ENCODE measurements at places on chromosomes 2 and 18. TPM values are rescaled to one million over a fixed set of nuclear protein-coding genes. Genes with fewer than 3 reads are reported as not detected.

Gene DCDC2C
- not detected for total RNA-seq

Gene MTCL1
- 44.5 TPM for total RNA-seq

Gene SAG
- not detected for total RNA-seq

Gene GRB14
- 0.88 TPM for total RNA-seq

Gene CHN1
- total RNA-seq, result 33.7 TPM

Gene UGT1A5
- total RNA-seq, result not detected

Gene PNPT1
- 22.8 TPM for total RNA-seq

Gene SH3BP4
- 113 TPM for total RNA-seq

Gene GULP1
- 23.0 TPM for total RNA-seq

Gene MLPH
- 32.1 TPM for total RNA-seq

Gene TPO
- not detected for total RNA-seq

Gene MYO5B
- total RNA-seq, result 0.36 TPM

Gene TWIST2
- 9.4 TPM for total RNA-seq

Gene PTPRN
- 1.2 TPM for total RNA-seq

Gene UGT1A6
- not detected for total RNA-seq

Gene TLX2
- under 0.01 TPM for total RNA-seq

Gene KLHL41
- total RNA-seq, result 1.2 TPM

Gene CD207
- total RNA-seq, result not detected

Gene ATOH8
- total RNA-seq, result 18.6 TPM

Gene ANKRD30B
- 11.5 TPM for total RNA-seq

Gene FIGN
- total RNA-seq, result 2.5 TPM

Gene PROM2
- 0.36 TPM for total RNA-seq

Gene CROCC2
- total RNA-seq, result under 0.01 TPM

Gene CNGA3
- total RNA-seq, result 0.29 TPM

Gene SLC30A3
- total RNA-seq, result under 0.01 TPM

Gene DSG1
- total RNA-seq, result not detected

Gene CRIM1
- total RNA-seq, result 321 TPM

Gene TRIM54
- total RNA-seq, result not detected

Gene RPRM
- total RNA-seq, result 0.36 TPM

Gene PTRHD1
- total RNA-seq, result 21.5 TPM

Gene PLB1
- total RNA-seq, result 0.36 TPM

Gene CLEC4F
- not detected for total RNA-seq

Gene ST6GAL2
- 0.36 TPM for total RNA-seq

Gene STPG4
- 0.72 TPM for total RNA-seq

Gene POTEJ
- total RNA-seq, result not detected

Gene FBLN7
- 5.8 TPM for total RNA-seq

Gene RBMS1
- total RNA-seq, result 102 TPM

Gene POU3F3
- under 0.01 TPM for total RNA-seq

Gene MYCN
- not detected for total RNA-seq

Gene UGT1A4
- not detected for total RNA-seq

Gene TBR1
- total RNA-seq, result not detected

Gene CXCR4
- total RNA-seq, result under 0.01 TPM

Gene CHST10
- 11.8 TPM for total RNA-seq

Gene FAP
- total RNA-seq, result 582 TPM

Gene POTEI
- not detected for total RNA-seq

Gene AMER3
- not detected for total RNA-seq

Gene RGPD6
- total RNA-seq, result 62.2 TPM
